ENCODE measurements at places on chromosomes 13 and 19.

DNA sequence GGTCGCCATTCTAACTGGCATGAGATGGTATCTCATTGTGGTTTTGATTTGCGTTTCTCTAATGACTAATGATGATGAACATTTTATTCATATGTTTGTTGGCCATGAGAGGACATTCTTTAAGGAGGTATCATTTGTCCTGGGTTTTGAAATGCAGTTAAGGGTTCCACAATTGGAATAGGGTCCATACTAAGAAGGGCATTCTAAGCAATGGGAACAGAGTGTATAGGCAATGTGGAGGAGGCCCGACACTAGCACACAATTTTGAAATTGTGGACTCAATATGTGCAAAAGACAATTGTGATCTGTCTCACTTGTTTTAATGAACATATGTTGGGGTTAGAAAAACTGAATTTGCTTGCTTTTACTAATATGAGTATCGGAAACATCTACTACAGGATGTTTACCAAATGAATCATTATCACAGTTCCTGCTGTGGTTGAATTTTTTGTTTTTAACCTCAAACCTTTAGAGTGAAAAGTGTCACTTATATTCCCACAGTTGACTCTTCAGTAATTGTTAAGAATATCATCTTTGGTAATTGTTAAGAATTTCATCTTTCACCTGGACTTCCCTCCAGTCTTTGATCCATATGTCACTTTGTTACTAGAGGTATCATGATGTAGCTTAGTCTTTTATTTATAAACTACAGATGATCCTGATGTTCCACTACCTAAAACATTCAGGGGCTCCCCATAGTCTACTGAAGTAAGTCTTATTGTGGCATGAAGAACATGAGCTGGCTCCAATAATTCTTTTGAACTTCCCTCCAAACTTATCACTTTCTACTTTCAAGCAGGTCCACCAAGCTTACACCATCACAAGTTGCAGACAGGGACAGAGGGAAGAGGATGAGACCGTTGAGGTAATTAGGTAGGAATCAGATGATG is 109.7 kb upstream of the KLF12 start:
- H3K27ac ChIP-seq = no peak overlapping the region
- no peaks in the 10 kb centered on the region for H3K4me1 ChIP-seq
- no peaks in the 10 kb centered on the region for H3K36me3 ChIP-seq

- no peaks in the 10 kb centered on the region for H3K4me1 ChIP-seq
- no peaks in the 10 kb centered on the region for H3K27me3 ChIP-seq
- no peak overlapping the region for H3K4me3 ChIP-seq
- H3K36me3 ChIP-seq = no peaks in the 10 kb centered on the region
These were observed 549.5 kb downstream of the SLITRK1 start for GRCh38 chr13:83332751-83333150.

GRCh38 chr13:41502673-41503072 is 45.3 kb downstream of the RGCC start:
- H3K4me1 ChIP-seq = peaks cover 60% of the 10 kb centered on the region
- ATAC-seq = peak; percentile 86
- H3K36me3 ChIP-seq = peaks cover 7% of the 10 kb centered on the region

DNA sequence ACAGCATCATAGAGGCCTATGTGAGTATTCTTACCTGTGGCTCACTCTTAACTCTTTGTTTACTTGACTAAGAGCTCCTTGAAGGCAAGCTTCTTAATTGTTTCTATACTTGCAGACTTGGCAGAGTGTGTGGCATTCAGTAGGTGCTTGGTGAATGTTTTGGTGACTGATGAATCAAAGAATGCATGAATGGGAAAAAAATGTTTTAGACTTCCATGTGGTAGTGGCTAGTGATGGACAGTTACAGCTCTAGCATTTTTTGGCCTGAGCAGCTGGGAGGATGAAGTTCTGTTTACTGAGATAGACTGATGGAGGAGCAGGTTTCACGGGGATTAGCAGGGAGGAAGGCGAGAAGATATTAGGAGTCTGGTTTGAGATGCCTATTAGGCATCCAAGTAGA is 13.6 kb downstream of the HAS1 start:
- no peak overlapping the region for H3K4me3 ChIP-seq
- no peak overlapping the region for H3K27ac ChIP-seq
- peaks cover 39% of the 10 kb centered on the region for H3K4me1 ChIP-seq
- no peak for ATAC-seq
- H3K27me3 ChIP-seq = no peaks in the 10 kb centered on the region
- peaks cover 23% of the 10 kb centered on the region for H3K36me3 ChIP-seq

DNA sequence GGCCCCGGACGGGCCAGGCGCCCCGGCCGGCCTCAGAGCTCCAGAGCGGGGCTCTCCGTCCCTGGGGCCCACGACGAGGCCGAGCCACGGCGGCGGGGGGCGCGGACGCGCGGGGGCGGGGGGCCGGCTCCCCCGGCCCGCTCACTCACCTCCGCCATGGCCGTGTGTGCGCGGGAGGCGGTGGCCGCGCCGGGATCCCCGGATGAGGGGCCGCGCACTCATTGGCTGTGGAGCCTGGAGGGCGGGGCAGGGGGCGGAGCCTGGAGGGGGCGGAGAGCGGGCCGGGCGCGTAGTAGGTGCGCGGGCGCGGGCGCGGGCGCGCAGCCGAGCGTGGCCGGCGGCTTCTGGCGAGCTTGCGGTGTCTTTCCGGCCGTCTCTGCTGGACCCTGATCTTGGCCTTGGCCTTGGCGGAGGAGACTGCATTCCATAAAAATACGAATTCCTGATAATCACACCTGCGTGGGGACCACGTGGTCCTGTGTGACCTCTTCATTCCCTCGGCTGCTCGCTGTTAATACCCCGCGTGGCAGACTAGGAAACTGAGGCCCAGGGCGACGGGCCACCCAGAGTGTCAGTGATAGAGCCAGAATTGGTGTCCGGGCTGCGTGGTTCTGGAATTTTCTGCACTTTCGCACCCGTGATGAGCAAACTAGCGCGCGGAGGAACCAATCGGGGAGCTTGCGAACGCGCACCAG is at the start of gene MIER2:
MIER2 (minus strand) TSS at position 172 of the 695 bp plus-strand sequence; CDS start at position 158, 14 bp downstream.
- peaks cover 8% of the 10 kb centered on the region for H3K27me3 ChIP-seq
- peak within 1 kb of the TSS; percentile 78 for H3K4me3 ChIP-seq
- peaks cover 49% of the 10 kb centered on the region for H3K4me1 ChIP-seq
- H3K27ac ChIP-seq = peak within 1 kb of the TSS; percentile 24
